Right cardiac atrium (tissue), 5 donors: ENCODE measurements at places on chromosomes 11 and 22. TPM values are rescaled to one million over a fixed set of nuclear protein-coding genes. Genes with fewer than 3 reads are reported as not detected.
A peak's percentile ranks its signal among the peaks of the same experiment; 100 is the strongest.

DNA sequence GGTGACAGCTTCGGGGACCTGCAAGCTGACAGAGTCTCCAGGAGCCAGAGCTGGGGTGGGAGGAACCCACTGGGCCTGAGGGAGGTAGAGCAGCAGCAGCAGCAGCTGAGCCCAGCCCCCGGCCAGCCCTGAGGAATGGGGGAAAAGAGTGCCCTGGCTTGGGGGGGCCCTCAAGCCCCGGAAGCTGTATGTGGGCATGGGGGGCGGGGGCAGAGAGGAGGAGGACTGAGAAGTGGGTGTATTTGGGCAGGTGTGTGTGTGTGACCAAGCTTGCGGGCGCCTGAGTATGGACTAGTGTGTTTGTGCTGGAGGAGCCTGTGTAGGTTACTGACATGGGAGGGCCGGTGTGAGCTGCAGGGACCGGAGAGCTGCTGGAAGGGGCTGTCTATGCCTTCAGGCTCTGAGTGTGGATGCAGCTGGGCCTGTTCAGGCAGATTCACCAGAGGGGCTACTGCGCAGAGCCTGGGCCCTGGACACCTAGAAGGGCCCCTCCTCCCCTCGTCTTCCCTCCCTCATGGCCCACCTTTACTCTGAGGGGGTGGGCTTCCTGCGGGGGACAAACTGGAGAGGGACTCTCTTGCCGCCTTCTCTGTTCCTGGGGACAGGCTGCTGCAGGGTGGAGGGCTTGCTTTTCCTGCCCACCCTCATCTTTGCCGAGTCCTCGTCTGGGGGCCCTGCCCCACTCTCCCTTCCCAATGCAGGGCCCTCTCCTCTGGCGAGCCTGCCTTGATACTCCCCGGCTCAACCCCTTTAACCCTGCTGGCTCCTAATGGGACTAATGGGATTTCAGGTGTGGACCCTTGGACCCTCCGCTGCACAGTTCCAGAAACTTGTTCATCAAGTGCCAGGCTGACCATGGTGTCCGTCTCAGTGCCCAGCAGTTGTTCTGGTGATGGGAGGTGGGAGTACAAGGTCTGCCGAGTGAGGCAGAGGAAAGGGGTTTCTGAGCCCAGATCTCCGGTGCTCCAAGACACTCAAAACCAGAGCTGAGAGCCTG is 28.2 kb downstream of the ST3GAL4 start:
- DNase-seq: peak; percentile 49

CDHR5 gene
- 0.02 TPM for polyA plus RNA-seq

DNA sequence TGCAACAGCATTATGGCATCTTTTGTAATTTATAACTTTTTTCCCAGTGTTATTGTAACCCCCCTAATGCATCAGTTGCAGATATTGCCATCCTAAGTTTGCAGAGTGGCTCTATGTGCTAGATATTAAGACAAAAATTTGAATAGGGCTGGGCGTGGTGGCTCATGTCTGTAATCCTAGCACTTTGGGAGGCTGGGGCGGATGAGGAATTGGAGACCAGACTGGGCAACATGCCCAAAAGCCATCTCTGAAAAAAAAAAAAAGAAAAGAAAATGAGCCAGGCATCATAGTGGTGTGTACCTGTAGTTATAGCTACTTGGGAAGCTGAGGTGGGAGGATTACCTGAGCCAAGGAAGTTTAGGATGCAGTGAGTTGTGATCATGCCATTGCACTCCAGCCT is 50.1 kb upstream of the MUC15 start:
- DNase-seq: no peak

DNA sequence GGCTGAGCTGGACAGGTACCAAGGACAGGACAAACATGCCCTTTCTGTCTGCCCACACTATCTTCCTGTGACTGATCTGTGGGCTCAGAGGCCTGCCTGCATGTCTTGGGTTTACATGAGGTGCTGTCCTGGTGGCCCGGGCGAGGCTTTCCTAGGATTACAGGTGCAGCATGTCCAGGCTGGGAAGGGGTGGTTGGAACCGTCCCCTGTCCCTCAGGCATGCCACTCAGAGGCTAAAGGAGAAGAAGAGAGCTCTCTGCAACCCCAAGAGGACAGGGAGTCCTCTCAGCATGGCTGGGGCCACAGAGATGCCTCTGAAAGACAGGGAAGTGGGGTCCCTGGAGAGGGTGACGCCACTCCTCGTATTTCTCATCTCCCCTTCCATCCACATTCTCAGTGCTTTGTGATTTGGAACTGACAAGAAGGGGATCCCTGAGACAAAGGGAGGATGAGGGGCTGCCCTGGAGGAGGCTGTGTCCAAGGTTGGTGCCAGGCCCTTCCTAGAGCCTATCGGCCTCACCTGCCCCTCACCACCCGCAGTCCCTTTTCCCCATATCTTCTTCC is 64.6 kb upstream of the LMO1 start:
- no peak for DNase-seq

GRCh38 chr11:31500560-31500959 is 8.9 kb downstream of the IMMP1L start:
- DNase-seq: no peak

DNA sequence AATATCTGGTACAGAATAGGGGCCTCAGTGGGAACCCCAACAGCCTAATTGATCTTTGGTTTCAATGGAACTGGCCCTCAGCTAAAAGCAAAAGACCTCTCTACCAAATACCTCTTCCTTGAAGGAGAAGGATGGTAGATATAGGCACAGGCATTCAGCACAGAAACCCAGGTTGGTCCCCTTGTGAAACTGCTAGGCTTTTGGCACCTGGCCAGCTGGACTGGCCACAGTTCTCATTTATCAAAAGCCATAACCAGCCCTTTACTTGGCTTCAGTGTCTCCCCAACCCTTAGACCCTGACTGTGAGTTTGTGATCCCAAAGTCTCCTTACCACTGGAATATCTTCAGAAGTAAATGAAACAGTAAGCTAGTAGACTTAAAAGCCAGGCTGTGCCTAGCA is 152.9 kb downstream of the TENM4 start:
- DNase-seq: peak; percentile 14

- no peak for DNase-seq
These were observed 43.8 kb upstream of the FGF3 start for GRCh38 chr11:69862797-69863543.

- peak; percentile 87 for DNase-seq
These were observed 19.7 kb upstream of the APOL3 start for GRCh38 chr22:36180038-36180880.

ALDH3B2 gene
- not detected for polyA plus RNA-seq

PRR33 gene
- 0.81 TPM for polyA plus RNA-seq

LRRC55 gene
- 0.02 TPM for polyA plus RNA-seq

DNA sequence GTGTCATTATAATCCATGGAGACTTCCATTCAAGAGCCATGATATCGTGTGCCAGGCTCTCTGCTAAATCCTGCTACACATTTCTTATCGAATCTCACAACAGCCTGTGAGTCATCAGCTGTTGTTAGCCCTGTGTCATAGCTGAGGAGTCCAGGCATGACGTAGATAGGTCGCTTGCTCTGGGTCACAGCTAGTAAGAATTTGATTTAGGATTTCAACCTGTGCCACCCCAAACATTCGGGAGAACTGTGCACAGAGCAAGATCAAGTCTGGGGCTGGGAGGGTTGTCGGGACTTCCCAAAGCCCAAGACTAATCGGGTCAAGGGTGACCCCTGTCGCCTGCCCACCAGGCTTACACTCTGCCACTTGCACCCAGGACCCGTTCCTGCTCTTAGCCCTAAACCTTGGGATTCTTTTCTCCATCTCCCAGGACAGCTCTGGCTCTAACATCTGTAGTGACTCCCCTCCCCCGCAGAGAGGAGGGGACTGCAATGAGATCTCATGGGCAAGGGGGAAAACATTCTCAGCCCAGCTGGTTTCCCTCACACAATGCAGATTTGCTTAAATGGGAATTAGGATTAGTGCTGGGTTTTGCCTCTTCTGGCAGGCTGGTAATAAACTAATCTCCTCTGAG is 34.3 kb downstream of the TSPAN18 start:
- DNase-seq: no peak

DNA sequence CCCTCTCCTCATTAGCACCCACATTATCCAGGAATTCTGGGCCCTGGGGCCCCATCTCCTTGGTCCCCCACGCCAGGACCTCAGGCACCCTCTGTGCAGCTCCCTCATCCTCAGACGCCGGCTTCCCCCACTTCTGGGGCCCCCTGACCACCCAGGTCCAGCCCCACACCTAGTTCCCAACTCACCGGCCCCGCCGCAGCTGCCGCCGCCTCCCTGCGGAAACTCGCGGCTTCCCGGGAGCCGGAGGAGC is at the start of gene PCSK7:
Gene PCSK7 (minus strand): TSS at position 232 of the 250 bp plus-strand sequence. CDS start 2,229 bp downstream, outside the sequence.
- peak; percentile 93 for DNase-seq

DNA sequence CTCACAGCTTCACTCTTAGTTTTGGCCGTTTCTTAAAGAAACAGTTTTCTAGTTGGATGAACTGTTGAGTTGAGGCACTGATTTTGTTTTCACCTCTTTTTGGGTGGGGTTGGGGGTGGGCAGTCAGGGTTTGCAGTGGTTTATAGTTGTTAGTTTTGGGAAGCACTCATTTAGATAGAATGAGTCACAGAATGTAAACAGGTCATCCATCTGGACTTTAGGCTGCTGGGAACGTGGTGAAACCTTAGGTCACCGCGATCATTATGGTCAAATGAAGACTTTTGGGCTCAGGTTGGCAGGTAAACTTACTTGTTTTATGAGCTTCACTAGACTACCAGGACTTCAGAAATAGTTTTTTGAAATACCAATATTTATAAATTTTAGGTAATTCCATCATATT is 48.4 kb downstream of the CSTPP1 start:
- no peak for DNase-seq

DNA sequence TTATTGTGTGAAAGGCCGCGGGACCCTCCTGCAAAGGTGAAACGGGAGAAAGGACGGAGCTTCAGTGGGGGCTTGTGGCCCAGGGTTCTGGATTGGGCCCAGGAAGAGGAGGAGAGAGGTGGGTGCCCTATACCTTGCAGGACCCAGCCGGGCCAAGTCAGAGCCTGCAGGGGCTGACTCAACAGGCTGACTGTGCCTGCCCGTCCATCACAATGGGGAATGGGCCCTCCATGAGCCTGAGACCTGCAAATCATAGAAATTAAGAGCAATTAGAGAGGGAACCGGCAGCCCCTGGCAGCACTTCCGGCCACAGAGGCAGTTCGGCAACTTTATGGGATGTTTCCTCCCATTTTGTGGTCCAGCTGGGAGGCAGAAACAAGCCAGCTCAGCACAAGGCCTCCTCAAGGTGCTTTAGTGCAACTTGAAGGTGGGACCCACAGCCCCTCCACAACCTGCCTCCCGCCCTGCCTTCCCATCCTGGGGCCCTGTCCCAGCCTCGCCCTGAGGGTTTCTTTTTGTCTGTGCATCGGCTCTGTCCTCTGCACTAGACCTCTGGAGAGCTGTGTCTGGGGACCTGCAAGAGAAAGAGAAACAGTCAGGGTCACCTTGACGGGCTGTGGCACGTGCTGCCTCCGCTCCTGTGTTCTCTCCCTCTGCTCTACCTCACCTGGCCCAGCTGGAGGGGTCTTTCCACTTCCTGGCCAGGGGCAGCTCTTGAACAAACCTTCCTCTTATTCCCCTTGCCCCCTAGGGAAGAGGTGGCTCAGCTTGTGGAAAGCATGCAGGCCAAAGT is 19.1 kb upstream of the NECTIN1 start:
- no peak for DNase-seq

DNA sequence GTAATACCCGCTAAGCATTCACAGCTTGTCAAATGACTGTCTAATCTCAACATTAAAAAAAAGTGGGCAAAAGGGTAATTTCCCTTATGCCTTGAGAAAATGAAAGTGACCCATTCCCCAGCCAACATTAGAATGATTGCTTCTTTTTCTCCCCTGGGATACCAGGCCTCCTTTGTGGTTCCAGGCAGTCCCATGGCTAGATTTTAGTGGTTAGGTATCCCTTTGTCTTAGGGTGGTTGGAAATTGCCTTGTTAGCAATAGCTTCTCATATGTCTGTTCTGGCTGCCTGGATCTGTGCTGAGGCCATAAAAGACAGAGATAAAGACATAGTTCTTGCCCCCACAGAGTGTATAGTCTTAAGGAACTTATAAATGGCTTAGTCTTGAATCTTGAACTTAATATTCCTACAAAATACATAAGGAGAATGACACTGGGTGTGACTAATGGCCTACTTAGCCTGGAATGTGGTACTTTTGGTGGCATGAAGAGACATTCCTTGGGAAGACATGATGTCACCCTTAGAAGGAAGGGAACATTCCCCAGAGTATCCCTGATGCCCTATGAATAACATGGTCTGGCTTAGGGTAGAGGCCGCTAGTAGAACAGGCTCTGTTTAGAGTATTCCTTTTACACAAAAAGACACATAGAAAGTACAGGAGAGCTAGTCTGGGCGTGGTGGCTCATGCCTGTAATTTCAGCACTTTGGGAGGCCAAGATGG is 90.3 kb downstream of the ZBTB16 start:
- DNase-seq: no peak

DNA sequence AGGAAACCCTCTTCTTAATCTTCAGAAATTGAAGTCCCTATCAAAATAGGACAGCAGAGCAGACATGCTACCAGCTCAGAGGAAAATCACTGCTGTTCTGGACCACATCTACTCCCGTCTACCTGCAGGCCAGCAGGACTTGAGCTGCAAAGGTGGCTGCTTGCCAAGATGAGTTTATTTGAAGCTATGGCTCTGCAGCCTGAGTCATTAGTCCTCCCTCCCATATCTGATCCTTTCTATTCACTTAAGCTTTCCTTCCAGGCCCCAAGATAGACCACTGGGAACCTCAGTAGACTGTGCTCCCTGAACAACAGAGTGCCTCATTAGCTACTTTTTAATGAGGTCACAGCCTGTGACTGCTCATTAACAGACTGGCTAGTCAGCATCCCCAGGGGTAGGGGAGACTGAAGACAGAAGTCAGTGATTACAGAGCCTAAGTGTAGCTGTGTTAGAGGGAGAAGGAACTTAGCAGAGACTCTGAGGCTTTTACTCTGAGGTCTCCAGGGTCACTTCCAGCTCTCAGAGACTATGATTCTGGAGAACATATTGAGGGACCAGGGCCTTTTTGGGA is 6.8 kb upstream of the OR10A2 start:
- DNase-seq: no peak

DNA sequence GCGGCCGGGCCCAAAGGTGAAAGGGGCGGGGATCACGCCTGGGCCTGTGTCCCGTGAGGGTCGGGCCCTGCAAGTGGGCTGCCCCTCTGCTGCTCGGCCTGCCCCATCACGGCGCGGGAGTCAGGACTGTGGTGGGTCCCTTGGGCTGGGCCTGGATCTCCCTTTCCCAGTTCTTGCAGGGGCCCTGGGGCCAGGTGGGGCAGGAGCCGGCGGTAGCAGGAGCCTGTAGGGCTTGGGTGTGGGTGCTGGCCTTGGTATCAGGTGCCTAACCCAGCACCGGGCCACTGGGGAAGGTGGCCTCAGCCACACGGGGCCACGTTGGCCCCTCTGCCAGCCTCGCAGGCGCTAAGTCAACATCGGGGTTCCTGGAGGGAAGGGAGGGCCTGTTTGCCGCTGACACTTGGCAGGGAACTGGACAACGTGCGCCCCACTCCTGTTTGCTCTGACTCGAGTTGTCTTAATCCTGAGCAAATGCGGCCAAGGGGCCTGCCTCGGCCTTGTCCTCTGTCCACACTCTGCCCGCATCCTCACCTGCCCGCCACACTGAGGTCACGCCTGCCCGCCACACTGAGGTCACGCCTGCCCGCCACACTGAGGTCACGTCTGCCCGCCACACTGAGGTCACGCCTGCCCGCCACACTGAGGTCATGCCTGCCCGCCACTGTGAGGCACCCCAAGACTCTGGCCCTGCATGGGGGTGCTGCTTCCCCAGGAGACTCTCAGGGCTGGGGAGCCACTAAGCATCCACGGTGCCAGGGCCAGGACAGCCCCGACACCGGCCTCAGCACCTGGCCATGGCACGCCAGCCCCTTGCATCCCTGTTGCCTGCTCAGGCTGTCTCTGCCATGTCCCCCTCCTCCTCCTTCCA is 14.2 kb upstream of the MUC5B start:
- peak; percentile 38 for DNase-seq

IFITM10 gene
- 0.25 TPM for polyA plus RNA-seq
